Cardiac fibroblast (primary cell): ENCODE measurements at places on chromosomes 6 and 20.

DNA sequence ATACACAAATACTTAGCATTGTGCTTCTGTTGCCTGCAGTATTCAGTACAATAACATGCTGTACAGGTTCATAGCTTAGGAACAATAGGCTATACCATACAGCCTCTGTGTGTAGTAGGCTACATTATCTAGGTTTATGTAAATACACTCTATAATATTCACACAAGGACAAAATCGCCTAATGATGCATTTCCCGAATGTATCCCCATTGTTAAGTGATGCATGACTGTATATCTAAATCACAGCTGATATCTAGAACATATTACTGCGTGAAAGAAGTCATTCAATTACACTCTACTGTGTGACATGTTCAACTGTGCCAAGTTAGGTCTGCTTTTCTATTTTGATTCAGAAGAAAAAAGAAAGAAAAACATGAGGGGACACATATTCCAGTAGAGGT, 633.5 kb downstream of the RFPL4B start:
- DNase-seq: no peak

GRCh38 chr6:1773700-1774099, 164.0 kb downstream of the FOXC1 start:
- no peak for DNase-seq

- no peak for DNase-seq
Observed at GRCh38 chr20:10366898-10367692, 66.9 kb downstream of the MKKS start.

DNA sequence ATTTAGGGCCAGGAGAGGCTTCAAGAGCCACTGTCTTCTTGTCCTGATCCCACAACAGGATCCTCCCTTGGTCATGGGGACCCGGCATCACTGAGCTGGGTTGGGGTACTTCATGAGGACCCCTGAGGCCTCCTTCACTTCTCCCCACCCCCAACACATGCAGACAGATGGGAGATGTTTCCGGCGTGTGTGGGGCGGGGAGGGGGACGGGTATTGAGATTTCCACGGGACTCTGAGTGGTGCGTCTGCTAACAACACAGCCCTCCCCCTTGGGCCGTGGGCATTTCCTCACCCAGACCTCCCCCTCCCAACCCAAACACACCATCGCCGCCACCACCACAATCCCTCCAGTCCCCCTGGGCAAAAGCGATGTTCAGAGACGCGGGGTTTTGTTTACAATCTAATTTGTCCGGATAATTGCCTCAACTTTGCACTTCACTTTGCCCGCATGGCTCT, 906 bp upstream of the FOXP4 start:
- DNase-seq: no peak

DNA sequence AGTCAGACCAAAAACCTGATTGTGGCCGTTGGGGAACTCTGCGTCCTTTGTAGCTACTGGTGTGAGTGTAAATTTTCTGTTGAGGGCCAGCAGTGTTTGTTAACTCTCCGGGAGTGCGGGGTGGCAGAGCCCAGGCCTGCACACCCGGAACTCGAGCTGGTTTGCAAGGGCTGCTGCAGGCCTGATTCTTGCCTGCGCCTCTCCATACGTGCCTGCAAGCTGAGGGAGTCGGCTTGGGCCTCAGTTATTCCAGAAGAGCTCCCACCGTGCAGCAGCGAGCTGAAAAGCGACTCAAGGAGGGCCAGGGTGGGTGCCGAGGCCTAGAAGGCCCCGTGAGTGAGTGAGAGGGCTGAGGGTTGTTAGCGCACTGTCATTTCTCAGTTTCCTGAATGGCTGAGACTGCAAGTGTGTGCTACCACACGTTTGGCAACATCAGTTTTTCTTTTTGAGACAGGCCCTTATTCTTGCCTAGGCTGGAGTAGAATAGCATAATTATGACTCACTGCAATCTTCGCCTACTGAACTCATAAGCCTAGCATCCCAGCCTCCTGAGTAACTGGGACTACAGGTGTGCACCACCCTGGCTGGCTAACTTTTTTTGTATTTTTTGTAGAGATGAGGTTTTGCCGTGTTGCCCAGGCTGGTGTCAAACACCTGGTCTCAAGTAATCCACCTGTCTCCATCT, 33.9 kb upstream of the KIF13A start:
- no peak for DNase-seq

GRCh38 chr6:160060920-160061447, 60.6 kb upstream of the SLC22A1 start:
- no peak for DNase-seq

- DNase-seq: no peak
Observed at GRCh38 chr6:6905961-6906518, 201.7 kb upstream of the RREB1 start.

DNA sequence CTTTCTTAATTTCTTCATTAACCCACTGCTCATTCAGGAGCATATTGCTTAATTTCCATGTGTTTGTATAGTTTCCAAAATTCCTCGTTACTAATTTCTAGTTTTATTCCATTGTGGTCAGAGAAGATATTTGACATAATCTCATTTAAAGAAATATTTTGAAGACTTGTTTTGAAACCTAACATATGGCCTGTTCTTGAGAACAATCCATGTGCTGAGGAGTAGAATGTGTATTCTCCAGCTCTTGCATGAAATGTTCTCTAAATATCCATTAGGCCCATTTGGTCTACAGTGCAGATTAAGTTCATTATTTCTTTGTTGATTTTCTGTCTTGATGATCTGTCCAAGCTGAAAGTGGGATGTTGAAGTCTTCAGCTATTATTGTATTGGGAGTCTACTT, 251.7 kb downstream of the ALDH8A1 start:
- no peak for DNase-seq

- DNase-seq: peak; percentile 86
Observed at GRCh38 chr6:34236443-34237315, at the start of gene HMGA1. TSS of gene HMGA1 (plus strand) at chr6:34236873. CDS start at chr6:34240781, 3,908 bp downstream.

DNA sequence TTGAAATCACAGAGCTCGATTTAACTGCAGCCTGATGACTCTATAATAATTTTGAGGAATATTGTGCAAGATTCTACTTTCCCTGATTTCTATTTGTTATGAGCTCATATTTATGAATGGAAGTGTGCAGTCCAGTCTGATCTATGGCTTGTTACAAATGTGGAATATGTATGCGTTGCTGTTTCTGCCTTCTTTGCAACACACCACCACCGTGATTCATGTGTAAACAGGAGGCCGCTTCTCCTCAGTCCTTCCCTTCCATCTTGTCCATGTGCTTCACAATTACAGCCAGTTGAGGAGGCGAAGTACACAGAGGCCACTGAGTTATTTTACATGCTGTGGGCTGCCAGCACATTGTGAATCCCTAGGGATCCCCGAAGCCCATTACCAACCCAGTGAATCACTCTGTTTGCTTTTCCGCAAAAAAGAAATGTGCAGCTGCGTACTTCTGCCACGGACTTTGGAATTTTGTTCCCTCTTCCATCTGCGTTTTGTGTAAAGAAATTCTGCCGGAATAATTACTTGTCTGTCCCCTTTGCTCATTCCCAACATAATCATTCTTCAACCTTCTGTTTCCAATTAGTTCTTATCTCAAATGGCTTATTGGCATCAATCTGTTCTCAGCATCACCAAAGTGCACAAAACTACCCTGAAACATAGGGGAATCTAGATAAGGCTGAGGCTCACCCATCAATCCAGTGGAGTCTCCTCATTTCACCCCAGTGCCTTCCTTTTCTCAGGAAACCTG, 551.6 kb upstream of the CITED2 start:
- DNase-seq: peak; percentile 91

- DNase-seq: no peak
Observed at GRCh38 chr6:35065870-35066269, 75.3 kb downstream of the TCP11 start.

GRCh38 chr6:170013815-170014214, 262.4 kb downstream of the ERMARD start:
- no peak for DNase-seq

DNA sequence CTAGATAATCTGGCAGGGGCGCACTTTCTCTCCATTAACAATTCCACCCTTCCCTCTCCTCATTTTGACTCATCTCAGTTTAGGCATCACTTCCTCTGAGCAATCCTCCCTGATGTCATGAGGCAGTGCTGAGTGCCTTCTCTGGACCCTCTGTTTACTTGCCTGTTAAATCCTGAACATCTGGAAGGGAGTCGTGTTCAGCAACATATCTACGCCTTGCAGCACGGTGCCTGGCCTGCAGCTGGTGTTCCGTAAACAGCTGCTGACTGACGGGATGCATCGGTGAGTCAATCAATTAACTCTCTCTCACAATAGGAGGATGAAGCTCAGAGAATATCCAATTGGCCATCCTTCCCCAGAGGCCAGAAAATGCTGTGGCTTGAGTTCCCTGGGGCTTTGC, 613.5 kb downstream of the PTPRT start:
- no peak for DNase-seq

- peak; percentile 79 for DNase-seq
Observed at GRCh38 chr6:35026434-35027222, 114.5 kb downstream of the TCP11 start.
